ENCODE measurements at places on chromosomes 3 and 15. TPM values are rescaled to one million over a fixed set of nuclear protein-coding genes. Genes with fewer than 3 reads are reported as not detected.

- no peak overlapping the region for H3K4me3 ChIP-seq
- H3K36me3 ChIP-seq: no peaks in the 10 kb centered on the region
- no peak for DNase-seq
These were observed 12.1 kb upstream of the THSD4 start for GRCh38 chr15:71103102-71103676.

GRCh38 chr3:59605318-59605717 is 555.5 kb upstream of the CFAP20DC start:
- DNase-seq: no peak
- H3K27ac ChIP-seq: no peak overlapping the region
- H3K27me3 ChIP-seq: no peaks in the 10 kb centered on the region
- no peak overlapping the region for H3K4me3 ChIP-seq

GRCh38 chr15:70240820-70241430 is 143.2 kb upstream of the TLE3 start:
- peak overlapping the region; percentile 43 for H3K27ac ChIP-seq
- DNase-seq: no peak
- no peaks in the 10 kb centered on the region for H3K27me3 ChIP-seq
- peaks cover 60% of the 10 kb centered on the region for H3K4me1 ChIP-seq

DNA sequence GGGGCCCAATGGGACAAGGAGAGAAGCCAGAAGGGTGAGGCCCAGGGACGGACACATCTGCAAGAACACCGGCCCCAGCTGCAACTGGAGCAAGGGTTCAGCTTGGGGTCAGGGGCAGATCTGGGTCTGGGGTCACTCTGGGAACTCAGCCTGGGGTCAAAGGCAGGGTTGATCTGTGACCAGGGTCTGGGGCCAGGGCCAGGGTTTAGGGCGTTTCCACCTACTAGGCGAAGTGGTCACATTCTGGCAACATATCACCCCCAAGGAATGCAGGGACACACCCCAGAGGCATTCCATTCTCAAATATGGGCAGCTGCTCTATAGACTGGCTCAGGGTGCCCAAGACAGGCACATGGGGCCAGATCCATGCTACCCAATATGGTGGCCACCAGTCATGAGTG is 9.0 kb downstream of the UROC1 start:
- H3K4me3 ChIP-seq: no peak overlapping the region
- no peak for DNase-seq
- H3K4me1 ChIP-seq: no peaks in the 10 kb centered on the region
- H3K27me3 ChIP-seq: no peaks in the 10 kb centered on the region

DNA sequence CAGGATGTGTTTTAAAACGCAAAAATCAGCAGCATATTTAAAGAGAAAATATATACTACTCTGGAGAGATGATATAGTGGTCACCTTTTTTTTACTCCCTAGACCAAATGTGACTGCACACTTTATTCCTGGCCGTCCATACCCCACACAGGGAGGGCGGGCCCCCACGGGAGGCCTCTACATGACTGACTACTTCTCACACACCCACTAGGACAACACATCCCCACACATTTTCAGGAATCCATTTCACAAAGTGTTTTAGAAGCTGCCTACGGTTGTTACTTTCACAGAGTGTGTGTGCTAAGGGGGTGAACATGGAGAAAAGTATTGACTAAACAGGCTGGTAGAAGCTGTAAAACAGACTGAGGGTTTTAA is 67.9 kb downstream of the CHSY1 start:
- no peaks in the 10 kb centered on the region for H3K4me1 ChIP-seq
- H3K27me3 ChIP-seq: no peaks in the 10 kb centered on the region
- peaks cover 10% of the 10 kb centered on the region for H3K36me3 ChIP-seq
- H3K27ac ChIP-seq: no peak overlapping the region

- H3K27ac ChIP-seq: no peak overlapping the region
- H3K4me3 ChIP-seq: no peak overlapping the region
- H3K36me3 ChIP-seq: no peaks in the 10 kb centered on the region
These were observed 13.8 kb upstream of the NR1I2 start for GRCh38 chr3:119767936-119768601.

Gene CCPG1
- polyA plus RNA-seq: 8.7 TPM

Gene SAMMSON
- not detected for polyA plus RNA-seq

Gene VGLL3
- polyA plus RNA-seq: not detected

Data from B cell (primary cell).